Panc1 (cell line): ENCODE measurements at places on chromosomes 12 and 14. TPM values are rescaled to one million over a fixed set of nuclear protein-coding genes. Genes with fewer than 3 reads are reported as not detected.

DNA sequence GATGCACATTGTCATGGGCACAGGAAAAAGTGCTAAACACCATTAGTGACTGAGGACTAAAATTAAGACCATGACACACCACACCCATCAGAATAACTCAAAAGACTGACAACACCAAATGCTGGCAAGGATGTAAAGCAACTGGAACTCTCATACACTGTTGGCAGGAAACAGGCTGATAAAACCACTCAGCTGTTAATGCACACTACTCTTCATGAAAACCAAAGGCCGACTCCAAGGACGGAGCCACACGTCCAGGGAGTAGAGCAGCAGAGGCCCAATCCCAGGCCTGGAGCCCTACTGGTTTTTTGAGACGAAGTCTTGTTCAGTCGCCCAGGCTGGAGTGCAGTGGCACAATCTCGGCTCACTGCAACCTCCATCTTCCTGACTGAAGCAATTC lies 6.4 kb downstream of the RAD52 start:
- no peak overlapping the region for H3K27ac ChIP-seq
- H3K27me3 ChIP-seq = no peaks in the 10 kb centered on the region
- H3K4me1 ChIP-seq = peaks cover 3% of the 10 kb centered on the region; the same call in 1 of the 2 replicates
- H3K4me3 ChIP-seq = no peak overlapping the region
- DNase-seq = no peak
- H3K36me3 ChIP-seq = no peaks in the 10 kb centered on the region; the same call in 1 of the 2 replicates

GRCh38 chr12:88922816-88923215 lies 342.5 kb upstream of the KITLG start:
- H3K4me1 ChIP-seq = peaks cover 11% of the 10 kb centered on the region
- DNase-seq = no peak
- no peaks in the 10 kb centered on the region; the same call in 1 of the 2 replicates for H3K36me3 ChIP-seq
- no peaks in the 10 kb centered on the region for H3K27me3 ChIP-seq
- no peak overlapping the region for H3K4me3 ChIP-seq

GRCh38 chr14:68254669-68255527 lies 435.3 kb downstream of the RAD51B start:
- H3K4me1 ChIP-seq = peaks cover 28% of the 10 kb centered on the region
- H3K4me3 ChIP-seq = no peak overlapping the region
- H3K27me3 ChIP-seq = no peaks in the 10 kb centered on the region
- DNase-seq = no peak

DNA sequence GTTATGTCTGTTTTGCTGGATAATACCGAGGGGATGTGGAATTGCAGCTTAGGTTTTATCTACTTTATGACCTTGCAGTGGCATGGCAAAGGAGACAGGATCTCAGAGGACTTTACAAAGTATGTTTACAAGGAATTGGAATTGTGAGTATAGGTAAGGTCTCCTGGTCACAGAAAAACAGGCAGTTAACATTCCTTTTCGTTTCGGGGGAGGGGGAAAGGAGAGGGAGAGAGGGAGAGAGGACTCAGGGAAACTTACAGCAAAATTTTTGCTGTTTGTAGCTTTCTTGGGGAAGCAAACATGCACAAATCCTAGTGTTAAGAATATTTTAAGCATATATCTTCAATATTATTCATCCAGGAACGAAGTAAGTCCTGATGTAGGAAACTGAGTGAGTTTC lies 590.5 kb upstream of the LRFN5 start:
- H3K4me3 ChIP-seq = no peak overlapping the region
- H3K27ac ChIP-seq = no peak overlapping the region
- no peaks in the 10 kb centered on the region for H3K36me3 ChIP-seq
- no peak for DNase-seq
- H3K4me1 ChIP-seq = no peaks in the 10 kb centered on the region
- H3K27me3 ChIP-seq = no peaks in the 10 kb centered on the region

DNA sequence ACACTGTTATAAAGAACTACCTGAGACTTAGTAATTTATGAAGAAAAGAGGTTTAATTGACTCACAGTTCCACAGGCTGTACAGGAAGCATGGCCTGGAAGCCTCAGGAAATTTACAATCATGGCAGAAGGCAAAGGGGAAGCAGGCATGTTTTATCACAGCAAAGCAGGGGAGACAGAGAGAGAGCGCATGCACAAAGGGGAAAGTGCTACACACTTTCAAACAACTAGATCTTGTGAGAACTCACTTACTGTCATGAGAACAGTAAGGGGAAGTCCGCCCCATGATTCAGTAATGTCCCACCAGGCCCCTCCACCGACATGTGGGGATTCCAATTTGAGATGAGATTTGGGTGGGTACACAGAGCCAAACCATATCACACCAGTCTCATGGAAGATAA lies 313.9 kb downstream of the CACNA1C start:
- DNase-seq = no peak
- H3K4me1 ChIP-seq = no peaks in the 10 kb centered on the region
- H3K27ac ChIP-seq = no peak overlapping the region
- H3K4me3 ChIP-seq = no peak overlapping the region
- no peaks in the 10 kb centered on the region for H3K36me3 ChIP-seq

DNA sequence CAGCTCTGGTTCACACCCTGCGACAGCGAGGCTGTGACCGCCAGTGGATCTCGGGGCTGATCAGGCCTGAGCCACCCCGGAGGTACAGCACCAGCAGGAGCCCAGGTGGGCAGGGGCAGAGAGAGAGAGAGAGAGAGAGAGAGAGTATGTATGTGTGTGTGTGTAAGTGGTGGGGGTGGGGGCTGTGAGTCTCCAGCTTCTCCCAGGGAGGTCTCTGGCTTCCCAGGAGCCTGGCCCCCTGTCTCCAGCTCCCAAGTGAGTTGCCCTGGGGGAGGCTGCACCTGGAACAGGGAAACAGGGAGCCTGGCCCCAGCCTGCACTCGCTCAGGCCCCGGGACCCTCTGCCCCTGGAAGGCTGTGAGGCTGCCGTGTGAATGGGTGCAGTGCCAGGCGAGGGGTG lies 2.0 kb downstream of the C14orf180 start:
- DNase-seq = no peak
- no peaks in the 10 kb centered on the region for H3K27me3 ChIP-seq
- no peaks in the 10 kb centered on the region for H3K36me3 ChIP-seq
- H3K4me3 ChIP-seq = no peak overlapping the region
- H3K27ac ChIP-seq = no peak overlapping the region

GRCh38 chr14:22152903-22153302 lies 436.1 kb downstream of the DAD1 start:
- H3K36me3 ChIP-seq = no peaks in the 10 kb centered on the region
- H3K4me3 ChIP-seq = no peak overlapping the region
- H3K27ac ChIP-seq = no peak overlapping the region
- no peak for DNase-seq

GRCh38 chr12:76591476-76591875 lies 31.9 kb upstream of the OSBPL8 start:
- DNase-seq = no peak
- no peaks in the 10 kb centered on the region for H3K4me1 ChIP-seq
- H3K36me3 ChIP-seq = no peaks in the 10 kb centered on the region
- no peak overlapping the region for H3K4me3 ChIP-seq
- no peaks in the 10 kb centered on the region for H3K27me3 ChIP-seq

Gene TTLL5
- 23.5 TPM for total RNA-seq

Gene INSM2
- not detected for total RNA-seq
